ENCODE measurements at places on chromosomes 7 and 10.

- DNase-seq: no peak
These were observed 2.7 kb downstream of the KRIT1 start for GRCh38 chr7:92242972-92243371.

- no peak for DNase-seq
These were observed 29.7 kb downstream of the IMMP2L start for GRCh38 chr7:111532625-111533024.

GRCh38 chr7:99112097-99112496 lies 31.8 kb downstream of the SMURF1 start:
- DNase-seq: no peak

GRCh38 chr7:99666013-99666395 lies 13.8 kb downstream of the CYP3A5 start:
- no peak for DNase-seq

Data from astrocyte (in vitro differentiated cells and primary cell).